ENCODE measurements at places on chromosomes 7 and 10.

GRCh38 chr7:151782598-151783448, 94.1 kb downstream of the PRKAG2 start:
- DNase-seq, result peak; percentile 89

GRCh38 chr10:70673929-70674559, 1.7 kb downstream of the ADAMTS14 start:
- DNase-seq, result no peak

DNA sequence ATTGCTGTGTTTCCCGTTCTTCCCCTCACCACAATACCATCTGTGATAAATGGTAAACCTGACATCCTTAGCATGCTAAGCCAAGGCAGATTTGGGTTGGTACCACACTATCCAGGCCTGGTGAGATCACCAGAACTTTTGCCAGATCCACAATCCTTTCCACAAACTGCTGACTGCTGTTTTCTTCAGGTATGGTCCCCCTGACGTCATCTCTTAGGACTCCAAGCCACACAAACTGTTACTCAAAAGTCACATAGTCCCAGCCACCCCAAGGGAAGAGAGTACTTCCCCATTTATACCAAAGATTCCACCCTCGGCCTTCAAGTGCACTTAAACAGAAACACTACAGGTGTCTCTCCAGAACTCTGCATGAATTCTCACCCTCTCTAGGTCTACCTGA, 34.8 kb downstream of the SLC25A13 start:
- no peak for DNase-seq

DNA sequence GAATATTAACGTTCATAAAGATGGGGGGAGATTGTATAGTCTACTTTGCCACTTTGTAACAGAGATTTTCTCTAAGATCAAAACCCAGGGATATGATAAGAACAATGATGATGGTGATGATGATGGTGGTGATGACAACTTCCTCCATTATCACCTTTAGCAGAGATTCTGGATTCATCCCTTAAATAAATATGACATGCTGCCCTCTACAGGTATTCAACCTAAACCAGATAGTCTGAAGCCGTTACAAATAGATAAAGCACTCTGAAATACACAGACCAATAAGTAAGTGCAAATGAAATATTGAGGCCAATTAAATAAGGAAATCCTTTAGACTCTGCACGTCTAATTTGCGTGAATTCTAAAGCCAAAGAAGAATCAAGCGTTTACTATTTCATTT, 211.5 kb downstream of the CREB5 start:
- no peak for DNase-seq

DNA sequence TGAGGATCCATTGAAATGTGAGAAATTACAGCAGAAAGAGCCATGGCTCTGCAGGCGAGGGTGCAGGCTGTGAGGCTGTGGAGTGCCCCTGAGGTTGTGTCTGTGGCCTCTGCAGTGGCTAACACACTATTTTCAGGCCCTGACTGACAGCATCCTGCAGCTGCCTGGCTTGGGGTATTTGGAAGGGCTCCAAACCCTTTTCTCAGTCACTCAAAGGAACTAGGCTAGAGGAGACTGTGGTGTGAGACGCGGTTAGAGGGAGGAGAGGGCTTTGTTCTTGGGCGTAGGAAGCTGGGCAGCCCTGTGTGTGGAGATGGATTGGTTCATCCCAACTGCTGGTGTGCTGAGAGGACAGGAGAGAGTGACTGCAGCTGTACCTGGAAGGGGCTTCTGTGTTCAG, 134.9 kb downstream of the RAMP3 start:
- DNase-seq, result no peak

DNA sequence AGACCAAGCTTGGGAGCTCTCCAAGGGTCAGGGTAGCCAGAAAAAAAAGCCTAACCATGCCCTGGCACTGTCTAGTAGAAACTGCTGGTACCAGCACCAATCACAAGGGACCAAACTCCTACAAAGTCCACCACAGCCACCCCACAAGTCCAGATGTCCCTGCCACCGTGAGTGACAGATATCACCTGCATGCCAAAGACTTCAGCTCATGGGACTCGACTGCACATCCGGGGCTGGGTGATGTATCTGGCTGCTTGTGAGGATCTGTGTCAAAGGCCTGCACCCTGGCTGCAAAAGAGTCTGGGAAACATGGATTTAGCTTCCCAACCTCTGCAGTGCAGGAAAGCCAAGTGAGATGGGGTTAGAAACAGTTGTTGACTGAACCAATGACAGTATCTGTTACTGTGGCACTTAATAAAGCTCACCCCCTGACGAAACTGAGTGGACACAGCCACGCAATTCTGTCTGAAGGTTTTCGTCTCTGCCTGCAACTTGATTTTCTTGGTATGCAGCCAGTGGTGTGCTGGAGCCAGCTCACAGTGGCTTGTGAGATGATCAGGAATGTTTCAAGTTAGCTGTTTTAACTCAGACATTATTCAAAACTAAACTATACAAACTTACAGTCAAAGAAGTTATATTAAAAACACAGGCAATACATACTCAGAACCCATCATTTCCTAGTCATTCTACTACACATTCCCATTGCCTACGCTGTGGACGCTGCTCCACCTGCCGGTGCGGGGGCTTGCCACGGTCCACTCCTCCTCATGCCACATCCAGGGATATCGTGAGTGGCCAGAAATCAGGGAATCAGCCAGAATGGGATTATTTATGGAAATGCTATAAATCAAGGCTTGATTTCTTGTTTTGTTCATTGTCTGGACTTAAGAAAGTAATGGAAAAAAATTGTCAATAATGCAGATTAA, 9.2 kb downstream of the ZNF488 start:
- DNase-seq, result no peak

GRCh38 chr10:87545783-87546182, 41.1 kb downstream of the MINPP1 start:
- no peak for DNase-seq

- DNase-seq, result no peak
Measured at GRCh38 chr7:3304131-3304530, 3.1 kb downstream of the SDK1 start.
